ENCODE measurements at places on chromosomes 6 and 20.

DNA sequence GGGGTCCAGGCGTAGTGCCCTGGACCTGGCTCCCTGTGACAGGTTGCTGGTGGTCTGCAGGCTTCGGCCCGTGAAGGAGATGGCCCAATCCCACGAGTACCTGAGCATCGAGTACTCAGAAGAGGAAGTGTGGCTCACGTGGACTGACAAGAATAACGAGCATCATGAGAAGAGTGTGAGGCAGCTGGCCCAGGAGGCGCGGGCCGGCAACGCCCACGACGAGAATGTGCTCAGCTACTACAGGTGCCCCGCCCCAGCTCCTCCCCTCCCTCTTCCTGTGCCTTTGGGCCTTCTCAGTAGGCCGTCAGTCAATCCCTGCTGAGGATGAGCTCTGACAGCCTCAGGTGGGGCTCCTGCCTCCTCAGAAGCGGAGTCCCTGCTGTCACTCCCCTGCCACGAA lies 42.6 kb downstream of the UQCC2 start:
- DNase-seq: no peak

DNA sequence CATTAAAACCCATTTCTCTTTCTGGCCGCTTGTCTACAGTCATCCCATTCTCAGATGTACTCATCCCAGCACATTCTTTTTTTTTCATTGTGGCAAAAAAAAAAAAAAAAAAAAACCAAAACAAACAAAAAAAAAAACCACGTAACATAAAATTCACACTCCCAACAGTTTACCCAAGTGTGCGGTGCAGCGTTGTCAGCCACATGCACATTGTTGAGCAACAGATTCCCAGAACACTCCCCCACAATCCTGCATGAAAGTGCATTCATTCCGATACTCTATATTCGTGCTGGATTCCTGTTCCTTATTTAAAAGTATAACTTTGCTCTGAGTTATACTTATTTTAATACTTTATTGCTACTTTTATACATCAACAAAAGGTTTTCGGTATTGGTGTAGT lies 96.0 kb downstream of the SASH1 start:
- no peak for DNase-seq

GRCh38 chr6:13703496-13703895 lies 8.1 kb downstream of the RANBP9 start:
- DNase-seq: no peak

GRCh38 chr6:63764318-63764916 lies 128.8 kb downstream of the PHF3 start:
- no peak for DNase-seq

DNA sequence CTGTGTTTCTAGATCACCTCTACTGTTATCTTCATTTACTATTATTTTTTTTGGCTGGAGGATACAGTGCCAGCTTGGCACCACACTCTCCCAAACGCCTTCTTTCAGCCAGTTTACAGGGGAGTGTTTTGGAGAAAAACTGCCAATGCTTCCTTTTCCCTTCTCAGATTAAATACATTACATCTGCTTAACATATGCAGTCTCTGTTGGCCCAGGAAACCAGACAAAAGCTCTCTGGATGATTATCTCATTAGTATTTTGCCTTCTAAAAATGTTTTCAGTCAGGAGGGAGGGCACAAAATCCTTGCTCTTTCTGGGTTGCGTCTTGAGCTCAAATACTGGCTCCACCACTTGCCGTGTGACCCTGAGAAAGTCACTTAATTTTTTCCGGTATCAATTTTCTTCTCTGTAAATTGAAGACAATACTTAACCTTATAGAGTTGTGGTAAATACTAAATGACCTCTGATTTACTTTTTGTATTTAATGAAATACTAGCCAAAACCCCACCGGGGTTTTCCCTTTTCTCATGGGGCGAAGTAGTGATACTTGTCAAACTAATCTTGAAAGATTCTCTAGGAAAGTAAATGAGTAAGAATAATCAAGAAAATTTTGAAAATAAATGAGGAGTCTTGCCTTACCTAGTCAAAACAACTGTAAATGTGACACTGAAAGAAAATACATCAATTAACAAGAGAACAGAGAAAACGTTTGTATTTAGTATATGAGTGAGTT lies 146.2 kb downstream of the MMS22L start:
- no peak for DNase-seq

GRCh38 chr6:15829156-15829555 lies 166.3 kb upstream of the DTNBP1 start:
- DNase-seq: no peak

DNA sequence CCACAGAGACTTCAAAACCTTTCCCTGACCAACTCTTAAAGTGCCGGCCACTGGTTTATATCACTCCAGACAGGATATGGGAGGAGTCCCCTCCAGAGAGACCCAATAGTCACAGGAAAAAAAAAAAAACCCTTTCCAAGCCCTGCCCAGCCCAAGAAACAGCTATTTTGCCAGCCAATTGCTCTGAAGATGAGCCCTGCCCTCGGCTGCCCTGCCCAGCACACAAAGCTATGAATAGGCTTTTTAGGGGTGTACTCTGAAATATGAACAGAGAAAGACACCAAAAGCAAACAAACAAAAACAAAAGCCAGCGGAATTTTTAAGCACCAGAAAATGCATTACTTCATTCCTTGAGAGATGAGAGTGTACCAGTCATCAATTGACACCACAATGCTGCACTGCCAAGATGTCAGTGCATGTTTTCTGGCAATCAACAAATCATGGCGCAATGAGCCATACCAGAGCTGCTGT lies 275.1 kb downstream of the C6orf118 start:
- no peak for DNase-seq

DNA sequence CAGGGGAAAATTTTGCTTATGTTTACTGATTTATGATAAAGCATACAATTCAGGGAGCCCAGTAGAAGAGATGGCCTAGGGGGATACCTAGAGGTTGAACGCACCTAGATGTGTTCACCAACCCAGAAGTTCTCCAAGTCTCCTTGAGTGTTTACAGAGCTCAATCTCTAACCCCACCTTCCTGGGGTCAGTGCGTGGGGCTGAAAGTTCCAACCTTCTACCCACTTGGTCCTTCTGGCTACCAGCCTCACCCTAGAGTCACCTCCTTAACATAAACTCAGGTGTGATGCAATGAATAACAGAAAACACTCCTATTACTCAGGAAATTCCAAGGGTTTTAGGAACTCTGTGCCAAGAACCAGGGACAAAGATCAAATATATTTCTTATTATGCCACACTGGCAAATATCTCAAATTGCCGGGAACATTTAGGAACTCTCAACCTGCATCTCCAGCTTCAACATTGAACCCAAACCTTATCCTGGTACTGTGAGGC lies 26.4 kb downstream of the AFG1L start:
- DNase-seq: no peak

- no peak for DNase-seq
These were observed 43.7 kb upstream of the MAP7 start for GRCh38 chr6:136593748-136594490.

GRCh38 chr6:25315194-25316177 lies 36.3 kb downstream of the CARMIL1 start:
- no peak for DNase-seq

- DNase-seq: no peak
These were observed 81.9 kb downstream of the PHACTR2 start for GRCh38 chr6:143759666-143760065.

DNA sequence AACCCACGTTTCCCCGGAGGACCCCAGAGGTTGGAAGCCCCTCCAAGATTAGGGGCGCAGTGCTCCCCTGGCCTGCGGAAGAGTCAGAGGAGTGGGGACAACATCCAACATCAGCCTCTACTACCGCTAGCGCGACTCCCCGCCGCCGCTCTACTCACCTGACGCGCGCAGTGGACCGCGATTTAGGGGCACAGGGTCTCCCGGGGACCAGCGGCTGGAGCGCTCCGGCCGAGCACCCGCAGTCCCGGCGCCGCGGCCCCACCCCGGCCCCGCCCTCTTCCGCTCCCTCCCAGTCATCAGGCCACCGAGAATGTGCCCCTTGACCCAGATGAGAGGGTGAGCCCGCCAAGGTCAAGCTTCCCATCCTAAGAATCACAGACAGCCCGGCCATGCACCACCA lies at the start of gene ZFP57:
ZFP57 (minus strand) TSS at position 249 of the 400 bp plus-strand sequence. CDS start 4,149 bp downstream, outside the sequence.
- no peak for DNase-seq

DNA sequence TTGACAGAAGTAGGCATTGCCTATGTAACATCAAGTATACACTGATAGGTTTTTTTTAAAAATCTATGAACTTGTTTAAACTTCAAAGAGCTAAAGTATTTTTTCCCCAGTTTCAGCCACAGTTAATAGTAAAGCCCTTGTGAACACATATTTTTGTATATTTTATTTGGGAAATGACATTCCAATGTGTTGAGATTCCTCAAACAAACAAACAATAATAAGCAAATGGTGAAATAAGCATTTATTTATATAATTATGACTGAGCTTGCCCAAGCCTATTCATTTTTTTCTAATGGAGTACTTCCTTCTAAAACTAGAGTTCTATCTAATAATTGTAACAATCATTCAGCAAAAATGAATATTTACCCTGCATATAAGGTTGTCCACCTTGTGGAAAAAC lies 12.5 kb downstream of the SYCP2 start:
- no peak for DNase-seq

- DNase-seq: no peak
These were observed 23.4 kb downstream of the THBS2 start for GRCh38 chr6:169230322-169230665.

DNA sequence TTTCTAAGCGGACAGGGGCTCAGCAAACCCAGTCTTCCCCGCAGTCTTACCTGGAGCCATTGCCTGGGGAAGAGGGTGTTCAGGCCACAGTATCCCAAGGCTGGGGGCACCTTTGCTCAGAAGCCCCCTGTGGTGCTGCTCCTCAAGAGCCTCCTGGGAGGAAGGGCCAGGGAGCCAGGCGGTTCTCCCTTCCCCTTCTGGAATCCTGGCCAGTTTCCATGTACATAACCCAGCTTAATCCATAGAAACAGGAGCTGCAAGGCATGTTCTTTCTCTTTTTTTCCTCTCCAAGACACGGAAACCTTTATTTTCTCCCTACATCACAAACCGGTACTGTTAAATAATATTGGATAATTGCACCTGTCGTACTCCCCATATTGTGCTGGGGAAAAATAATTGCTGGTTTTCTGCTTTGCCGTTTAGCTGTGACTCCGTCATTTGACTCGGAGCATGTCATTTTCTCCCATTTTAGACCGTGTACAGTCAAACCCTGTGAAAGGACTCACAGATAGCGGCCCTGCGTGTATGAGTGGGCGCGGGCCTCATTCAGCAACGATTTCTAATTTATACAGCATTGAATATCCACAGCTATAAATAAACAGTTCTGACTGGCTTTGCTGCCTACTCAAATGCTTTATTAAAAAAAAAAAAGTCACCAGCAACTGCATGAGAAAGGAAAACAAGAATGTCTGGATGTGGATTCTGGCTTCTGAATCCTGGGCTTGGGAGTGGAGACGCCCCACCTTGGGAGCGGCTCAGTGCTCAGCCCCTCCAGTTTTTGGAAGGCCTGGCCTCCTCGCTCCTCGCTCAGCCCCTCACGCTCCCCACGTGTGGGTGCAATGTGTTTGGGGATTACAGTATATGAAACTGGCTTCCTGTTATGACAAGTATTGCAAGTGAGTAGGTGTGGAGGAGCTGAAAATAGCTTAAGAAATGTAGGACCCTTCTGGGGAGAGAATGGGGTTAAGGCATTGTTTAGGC lies 67.3 kb downstream of the ADTRP start:
- no peak for DNase-seq

- no peak for DNase-seq
These were observed 256.9 kb upstream of the PLCB4 start for GRCh38 chr20:8811801-8812594.

GRCh38 chr20:48823960-48824498 lies 3.8 kb downstream of the PREX1 start:
- no peak for DNase-seq

- DNase-seq: no peak
These were observed 548 bp downstream of the PERP start for GRCh38 chr6:138106665-138107077.

All from central memory CD8-positive, alpha-beta T cell (primary cell).